ENCODE measurements at places on chromosomes 12 and 14.

- no peak for DNase-seq
These were observed 125.1 kb upstream of the GARIN6 start for GRCh38 chr12:99522456-99522855.

GRCh38 chr14:68168460-68169109 lies 349.0 kb downstream of the RAD51B start:
- DNase-seq = no peak

DNA sequence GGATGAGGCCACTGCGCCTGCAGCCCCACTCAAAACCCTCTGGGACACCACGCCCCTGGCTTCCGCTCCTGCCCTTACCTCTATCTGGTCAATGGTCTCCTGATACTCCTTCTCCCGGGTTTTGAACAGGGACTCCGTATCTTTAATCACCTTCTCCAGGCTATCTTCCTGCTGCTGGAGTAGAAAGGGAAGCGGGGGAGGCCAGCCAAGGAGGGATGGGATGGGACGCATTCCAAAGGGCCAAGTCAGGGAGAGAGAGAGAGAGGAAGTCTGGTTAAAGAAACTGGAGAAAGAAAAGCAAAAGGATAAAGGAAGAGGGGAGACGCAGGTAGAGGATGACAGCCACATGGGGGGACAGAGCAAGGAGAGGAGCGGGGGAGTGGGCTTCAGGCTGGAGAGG lies 7.9 kb downstream of the IFFO1 start:
- DNase-seq = no peak

DNA sequence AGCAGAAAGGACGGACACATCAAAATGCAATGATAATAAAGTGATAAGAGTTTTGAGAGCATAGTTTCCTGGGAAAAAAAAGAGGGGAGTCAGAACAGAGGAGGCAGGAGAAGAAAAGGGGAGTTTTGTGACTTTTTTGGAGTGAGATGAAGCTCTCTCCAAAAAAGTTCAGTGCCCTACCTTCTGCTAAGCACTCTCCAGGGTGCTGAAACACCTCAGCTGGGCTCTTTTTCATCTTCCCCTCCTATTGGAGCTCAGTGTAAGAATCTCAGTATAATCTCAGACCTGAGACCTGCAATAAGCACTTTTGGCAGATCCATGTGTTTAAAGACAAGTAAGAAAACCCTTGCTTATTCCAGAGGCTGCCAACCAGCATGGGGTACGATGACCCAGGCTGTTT lies 58.9 kb upstream of the SRRM4 start:
- no peak for DNase-seq

GRCh38 chr12:115174920-115175319 lies 490.9 kb upstream of the TBX3 start:
- DNase-seq = no peak

DNA sequence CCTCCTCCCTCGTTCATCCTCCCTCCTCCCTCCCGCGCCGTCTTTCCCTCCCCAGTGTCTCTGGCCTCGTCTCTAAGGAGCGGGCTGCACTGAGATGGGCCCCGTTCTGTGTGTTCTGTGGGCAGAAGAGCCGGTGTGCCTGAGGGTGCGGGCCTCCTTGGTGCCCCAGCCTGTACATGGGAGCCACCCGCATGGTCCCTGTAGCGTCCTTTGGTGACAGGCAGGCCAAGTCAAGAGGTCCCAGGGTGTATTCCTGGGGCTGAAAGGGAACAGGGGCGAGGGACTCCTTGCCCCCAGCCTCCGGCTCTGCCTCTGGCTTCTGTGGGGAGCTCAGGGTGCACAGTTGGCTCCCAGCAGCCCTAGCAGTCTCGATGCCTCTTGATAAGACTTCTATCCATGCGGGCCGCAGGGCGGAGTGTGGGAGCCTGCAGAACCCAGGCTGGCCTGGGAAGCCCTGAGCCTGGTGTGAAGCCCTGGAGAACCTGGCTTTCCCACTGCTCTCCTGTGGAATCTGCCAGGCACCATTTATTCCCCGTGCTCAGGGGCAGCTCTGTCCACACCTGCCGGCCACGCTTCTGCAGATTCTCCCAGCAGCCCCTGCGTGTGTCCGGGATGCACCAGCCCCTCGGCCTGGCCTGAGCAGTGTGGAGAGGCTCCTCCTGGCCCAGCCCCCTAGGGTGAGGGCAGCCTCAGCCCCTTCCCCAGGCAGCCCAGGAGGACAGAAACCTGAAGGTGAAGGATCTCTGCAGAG lies 181.3 kb downstream of the KIF26A start:
- no peak for DNase-seq

GRCh38 chr12:14417715-14418114 lies 52.2 kb downstream of the ATF7IP start:
- DNase-seq = peak; percentile 39

- DNase-seq = no peak
These were observed 21.4 kb downstream of the ZNF268 start for GRCh38 chr12:133202493-133203343.

DNA sequence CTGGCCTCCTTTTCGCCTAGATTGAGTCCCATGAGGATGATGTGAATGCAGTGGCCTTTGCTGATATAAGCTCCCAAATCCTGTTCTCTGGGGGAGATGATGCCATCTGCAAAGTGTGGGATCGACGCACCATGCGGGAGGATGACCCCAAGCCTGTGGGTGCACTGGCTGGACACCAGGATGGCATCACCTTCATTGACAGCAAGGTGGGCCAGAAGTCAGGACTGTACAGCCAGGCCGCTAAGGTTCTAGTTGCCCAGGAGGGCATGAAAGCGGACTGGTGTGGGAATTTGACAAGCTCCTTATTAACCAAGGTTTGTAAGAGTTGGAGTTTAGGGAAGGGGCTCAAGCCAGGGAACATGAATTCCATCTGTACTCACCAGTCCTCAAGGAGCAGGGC lies 4.9 kb upstream of the NRL start:
- DNase-seq = no peak

DNA sequence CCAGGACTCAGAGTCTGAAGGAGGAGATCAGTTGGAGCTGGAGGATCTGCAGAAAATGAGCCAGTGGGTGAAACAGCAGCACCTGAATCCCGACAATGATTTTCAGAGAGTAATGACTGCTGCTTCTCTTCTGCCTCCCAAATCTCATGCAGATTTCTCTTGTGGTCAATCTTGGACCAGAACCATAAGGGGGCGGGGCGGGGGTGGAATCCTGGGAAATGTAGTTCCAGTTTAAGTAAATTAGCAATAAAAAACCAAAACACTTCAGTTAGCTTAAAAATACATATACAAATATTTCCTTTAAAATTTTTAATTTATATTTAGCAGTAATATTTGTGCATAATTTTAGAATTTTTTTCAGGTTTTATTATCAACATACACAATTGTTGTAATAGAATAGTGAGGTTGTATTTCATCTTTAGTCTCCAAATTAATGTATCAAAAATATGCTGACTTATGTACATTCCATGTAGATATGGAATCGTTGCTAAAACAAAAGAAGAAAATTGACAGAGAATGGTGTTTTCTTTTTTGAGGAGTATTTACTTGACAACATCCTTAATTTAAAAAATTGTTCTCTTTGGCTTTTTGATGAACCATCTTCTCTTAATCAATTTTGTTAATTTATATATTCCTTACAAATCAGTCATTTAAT lies 223.5 kb upstream of the SYT10 start:
- no peak for DNase-seq

GRCh38 chr12:13233830-13234641 lies 37.5 kb downstream of the EMP1 start:
- peak; percentile 4 for DNase-seq

- DNase-seq = no peak
These were observed 52.8 kb downstream of the KCNK13 start for GRCh38 chr14:90114554-90114953.

- DNase-seq = no peak
These were observed 31.5 kb upstream of the LIMA1 start for GRCh38 chr12:50314636-50315312.

DNA sequence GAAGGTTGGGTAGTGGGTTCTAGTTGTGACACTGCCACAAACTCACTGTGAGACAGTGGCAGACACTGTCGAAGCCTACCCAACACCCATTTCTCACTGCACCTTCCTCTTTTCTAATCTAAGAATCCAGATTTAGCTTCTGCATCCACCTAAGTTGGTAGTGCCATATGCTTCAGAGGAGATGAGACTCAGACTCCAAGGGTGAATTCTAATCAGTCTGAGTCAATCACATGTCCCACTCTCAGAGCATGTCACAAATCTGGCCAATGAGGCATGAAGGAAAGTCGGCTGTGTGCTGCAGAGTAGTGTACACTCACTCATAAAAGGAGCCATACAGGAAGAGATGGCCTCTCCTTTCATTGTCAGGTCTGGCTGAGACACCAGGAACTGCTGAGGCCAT lies 102.1 kb upstream of the RAP1B start:
- no peak for DNase-seq

- DNase-seq = no peak
These were observed 150.2 kb upstream of the C14orf180 start for GRCh38 chr14:104429291-104429861.

GRCh38 chr12:107761502-107761904 lies 566 bp upstream of the PRDM4 start:
- DNase-seq = no peak

DNA sequence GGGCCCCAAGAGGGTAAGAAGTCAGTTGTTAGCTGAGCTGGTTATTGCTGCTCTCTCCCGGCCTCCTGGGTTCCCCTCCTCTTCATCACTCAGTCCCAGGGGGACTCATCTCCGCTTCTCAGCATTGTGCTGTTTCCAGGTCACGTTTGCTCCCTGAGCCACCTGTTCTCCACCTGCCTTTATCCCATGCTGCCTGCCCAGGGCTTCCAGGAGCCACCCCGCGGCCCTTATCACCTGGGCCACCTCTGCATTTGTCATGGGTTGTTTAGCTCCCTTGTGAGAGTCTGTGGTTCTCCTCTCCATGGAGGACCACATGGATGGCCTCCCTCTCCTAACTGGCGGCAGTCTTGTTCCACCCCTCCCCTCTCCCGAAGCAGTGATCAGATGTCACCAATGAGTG lies 36.0 kb downstream of the SYNDIG1L start:
- no peak for DNase-seq

DNA sequence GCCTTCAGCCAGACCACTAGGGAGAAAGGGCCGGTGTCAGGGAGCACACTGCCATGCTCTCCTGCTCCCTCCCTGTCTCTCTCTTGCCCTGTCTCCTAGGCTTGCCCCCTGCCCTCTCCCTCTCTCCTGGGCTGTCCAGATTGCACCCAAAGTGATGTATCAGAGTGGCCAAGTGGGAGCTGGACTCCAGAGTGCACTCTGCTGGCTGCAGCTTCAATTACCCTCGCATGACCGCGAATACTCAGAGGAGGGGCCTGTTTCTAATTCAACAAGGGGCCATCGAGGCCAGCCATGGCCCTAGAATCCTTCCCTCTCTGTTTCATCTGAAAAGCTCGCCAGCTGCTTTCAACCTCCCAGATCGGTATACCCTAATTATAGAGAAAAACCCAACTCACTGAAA lies 206.4 kb upstream of the FKBP4 start:
- DNase-seq = no peak

DNA sequence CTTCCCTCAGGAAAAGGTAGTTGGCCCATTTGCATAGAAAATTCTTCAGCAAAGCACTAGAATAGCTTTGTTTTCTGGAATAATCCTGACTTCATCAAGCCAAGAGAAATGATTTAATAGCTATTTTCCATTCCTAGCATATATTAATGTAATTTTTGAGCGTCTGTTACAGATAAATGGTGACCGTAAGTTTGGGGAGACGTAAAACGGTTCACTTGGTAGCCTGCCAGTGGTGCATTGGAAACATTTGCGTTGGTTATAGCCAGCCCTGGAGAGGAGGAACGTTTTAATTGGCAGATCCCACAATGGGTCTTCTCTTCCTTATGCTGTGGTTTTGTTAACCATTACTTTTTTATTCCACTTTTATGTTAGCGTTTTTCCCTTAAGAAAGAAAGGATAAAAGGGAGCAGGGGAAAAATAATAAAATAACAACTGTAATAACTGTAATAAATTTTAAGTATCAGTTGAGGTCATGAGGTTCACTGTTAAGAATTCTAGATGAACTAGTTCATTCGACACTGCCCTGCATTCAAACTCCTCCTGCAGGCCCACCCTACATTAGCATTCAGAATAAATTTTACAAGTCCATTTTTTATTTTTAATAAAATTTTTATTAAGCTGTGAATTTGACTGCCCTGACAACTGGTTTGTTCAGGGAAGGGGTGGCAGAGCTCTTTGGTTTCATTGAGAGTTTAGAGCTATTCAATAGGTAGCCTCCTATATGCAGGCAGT lies 300.7 kb downstream of the ERC1 start:
- DNase-seq = no peak

DNA sequence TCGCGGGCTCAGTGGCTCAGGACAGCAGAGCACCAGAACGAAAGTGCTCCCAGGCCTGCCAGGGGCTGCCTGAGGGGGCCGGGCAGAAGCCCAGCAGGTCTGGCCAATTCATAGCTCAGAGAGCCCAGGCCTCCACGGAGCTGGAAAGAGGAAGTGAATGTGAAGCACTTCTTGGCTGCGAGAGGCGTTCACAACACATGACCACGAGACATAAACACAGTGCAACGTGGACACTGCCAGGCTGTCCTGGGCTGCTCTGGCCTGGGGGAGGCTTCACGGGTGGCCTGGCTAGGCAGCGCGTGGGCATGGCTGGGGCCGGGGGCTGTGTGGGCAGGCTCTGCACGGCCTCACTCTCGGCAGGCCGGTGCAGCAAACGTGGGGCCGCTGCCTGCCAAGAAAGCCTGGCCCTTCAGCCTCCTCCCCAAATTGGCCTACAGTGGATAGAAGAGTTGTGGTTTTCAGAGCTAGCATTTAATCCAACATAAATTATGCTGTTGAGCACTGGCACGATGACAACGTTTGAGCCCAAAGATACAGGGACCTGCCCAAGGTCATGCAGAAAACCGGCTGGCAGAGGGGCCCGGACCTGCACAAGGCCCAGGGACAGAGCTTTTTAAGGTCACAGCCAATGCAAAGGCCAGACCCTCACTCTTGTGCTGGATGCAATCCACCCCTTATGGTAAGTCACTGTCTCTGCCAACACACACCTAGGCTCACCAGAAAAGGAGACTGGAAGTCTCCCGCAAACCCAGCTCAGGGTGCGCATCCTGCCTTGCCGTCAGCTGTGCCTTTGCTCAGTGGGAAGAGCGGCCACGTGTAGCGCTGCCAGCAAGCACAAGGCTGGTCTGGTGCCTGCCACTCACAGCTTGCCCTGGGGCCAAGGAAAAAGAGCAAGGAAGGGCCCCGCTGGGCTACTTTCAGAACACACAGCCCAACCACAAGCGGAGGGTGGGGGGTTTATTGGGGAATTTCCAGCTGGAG lies 8.6 kb downstream of the SLC25A29 start:
- no peak for DNase-seq

DNA sequence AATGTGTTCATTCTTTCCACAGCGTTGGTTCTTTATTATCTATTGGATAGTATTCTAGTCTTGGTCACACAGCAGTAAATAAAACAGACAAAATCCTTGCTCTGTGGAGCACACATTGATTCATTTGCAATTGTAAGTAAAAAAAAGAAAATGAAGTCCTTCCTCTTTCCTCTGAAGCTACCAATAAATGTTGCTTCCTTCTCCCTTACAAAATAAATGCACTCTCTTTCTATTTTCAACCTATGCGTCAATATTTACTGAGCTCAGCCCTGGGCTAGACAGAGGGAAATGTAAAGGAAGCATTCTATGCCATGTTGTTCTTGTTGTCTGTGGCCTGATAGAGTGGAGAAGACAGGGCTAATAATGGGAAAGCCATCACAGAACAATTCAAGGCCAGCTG lies 2.9 kb downstream of the ABHD12B start:
- no peak for DNase-seq

Measured in stimulated activated naive CD4-positive, alpha-beta T cell treated with Interleukin-2 at 50 U/mL for 16 hours (primary cell).